ENCODE measurements at places on chromosomes 4 and X.
A peak's percentile ranks its signal among the peaks of the same experiment; 100 is the strongest.

DNA sequence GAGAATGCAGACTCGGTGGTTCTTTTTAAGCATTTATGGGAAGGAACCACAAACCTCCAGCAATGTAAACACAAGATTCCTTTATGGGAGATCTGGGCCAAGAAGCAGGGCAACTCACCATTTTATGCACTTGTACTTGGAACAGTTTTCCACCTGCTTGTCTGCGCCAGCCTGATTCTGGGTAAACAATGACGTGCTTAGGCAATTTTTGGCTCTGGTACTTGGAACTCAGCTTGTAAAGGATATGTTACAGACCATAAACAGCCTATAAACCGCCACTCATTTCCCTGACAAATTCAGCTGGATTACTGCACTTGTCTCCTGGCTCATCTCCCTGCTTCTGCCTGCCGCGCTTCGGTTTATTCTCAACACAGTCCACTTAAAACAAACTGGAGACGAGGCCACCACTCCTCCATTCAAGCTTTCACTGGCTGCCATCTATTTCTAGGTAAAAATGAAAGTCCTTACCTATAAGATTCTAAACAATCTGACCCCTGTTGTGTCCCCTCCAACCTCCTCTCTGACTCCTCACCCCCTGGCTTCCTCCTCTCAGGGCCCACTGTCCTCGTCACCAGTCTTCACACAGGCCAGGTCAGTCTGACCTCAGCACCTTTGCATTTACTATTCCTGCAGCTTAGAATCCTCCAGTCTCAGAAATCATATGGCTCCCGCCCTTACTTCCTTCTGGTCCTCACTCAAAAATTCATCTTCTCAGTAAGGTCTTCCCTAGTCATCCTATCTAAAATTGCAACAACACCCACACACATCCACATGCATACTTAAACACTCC is 205.9 kb upstream of the GALNT7 start:
- no peak for DNase-seq

- no peak for DNase-seq
Observed at GRCh38 chr4:10082047-10082446, 34.6 kb downstream of the WDR1 start.

GRCh38 chr4:148391056-148391455 is 51.2 kb downstream of the NR3C2 start:
- DNase-seq = no peak

DNA sequence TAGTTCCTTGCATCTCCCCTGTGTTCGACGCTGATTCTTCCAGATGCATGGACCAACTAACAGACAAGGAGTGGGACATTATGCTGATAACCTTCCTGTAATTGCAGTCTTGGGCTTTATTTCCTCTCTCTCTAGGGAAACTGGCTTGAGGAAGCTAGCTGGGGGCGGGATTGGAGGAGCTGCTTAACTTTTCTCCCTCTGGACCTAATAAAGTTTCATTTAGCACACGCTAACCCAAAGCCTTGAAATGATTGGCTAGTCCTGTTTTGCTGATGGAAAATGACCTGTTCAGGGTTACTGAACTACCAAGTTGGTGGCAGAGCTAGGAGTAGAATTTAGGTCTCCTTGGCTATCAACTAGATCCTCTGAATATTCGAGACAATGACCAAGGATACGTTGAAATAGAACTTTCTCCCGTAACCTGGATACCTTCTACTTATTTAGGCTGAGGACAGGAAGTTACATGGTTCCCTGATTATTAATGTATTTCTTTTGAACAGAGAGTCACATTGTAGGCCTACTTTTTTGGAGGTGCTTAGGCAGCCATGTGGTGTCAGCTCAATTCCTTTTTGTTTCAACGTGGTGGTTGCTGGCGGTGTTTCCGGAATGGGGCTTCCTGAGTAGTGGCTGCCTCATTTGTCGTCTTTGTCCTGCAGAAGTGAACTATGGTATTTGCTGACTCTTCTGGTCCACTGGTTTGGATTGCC is 2.0 kb downstream of the PGK1 start:
- no peak for DNase-seq

DNA sequence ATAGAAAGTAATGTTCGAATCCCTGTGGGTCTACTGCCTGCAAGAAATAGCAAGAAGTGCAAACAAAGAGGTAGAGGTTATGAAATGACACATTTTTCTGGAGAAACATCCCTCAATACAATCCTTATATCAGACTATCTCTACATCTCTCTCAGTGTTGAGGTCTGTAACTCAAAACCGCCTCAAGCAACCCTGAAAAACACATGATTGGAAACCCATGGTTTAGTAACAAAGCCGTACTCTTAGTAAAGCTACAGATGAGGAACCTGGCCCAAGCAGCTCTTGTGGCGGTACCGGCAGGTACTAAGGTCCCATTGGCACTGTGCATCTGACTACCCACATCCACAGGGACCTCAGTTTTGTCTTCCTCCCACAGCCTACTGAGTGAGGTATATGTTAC is 53.9 kb downstream of the IRF2 start:
- peak; percentile 40 for DNase-seq

- DNase-seq = no peak
Observed at GRCh38 chrX:45320191-45320590, 119.5 kb upstream of the DIPK2B start.

GRCh38 chrX:46298821-46299220 is 246.4 kb downstream of the ZNF674 start:
- no peak for DNase-seq

- DNase-seq = no peak
Observed at GRCh38 chr4:127778102-127778501, 4.0 kb upstream of the HSPA4L start.

GRCh38 chrX:103773445-103773844 is 3.2 kb upstream of the PLP1 start:
- no peak for DNase-seq

DNA sequence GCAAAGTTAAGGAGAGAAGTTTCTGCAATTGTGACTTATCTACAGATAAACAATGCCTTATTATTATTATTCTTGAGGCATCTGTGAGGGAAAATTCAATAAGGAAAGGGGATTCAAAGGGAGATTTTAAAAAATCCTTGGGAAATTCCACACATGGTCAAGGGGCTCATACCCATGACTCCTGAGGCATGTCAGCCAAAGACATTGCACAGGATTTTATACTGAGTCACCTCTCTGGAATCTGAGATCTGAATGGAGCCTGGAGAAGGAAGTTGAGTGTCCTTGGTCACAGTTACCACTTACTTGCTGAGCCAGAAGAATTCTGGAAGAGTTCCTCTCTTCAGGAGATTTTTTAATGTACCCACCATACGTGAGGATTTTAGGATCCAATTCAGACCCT is 14.4 kb upstream of the CXCL8 start:
- no peak for DNase-seq

DNA sequence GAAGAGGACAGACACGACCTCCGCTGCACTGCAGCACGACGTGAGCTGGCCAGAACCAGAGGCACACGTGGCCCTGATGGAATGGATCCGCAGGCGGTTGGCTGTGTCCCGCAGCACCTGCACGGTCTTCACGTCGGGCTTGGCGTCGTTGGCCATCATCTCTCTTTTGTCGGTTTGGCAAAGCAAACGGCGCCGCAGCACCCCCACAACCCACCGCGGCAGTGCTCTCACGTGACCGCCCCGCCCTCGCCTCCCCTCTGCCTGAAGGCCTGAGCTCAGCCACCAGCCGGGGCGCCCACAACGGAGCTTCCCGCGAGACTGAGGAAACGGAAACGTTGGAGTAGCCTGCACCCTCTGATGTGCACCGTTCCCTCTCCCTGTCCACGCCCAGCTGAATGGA is at the start of gene TKTL2:
Gene TKTL2, minus strand, starts transcription at position 179 of the 400 bp plus-strand sequence. Its CDS starts 20 bp downstream, at position 159.
- no peak for DNase-seq

DNA sequence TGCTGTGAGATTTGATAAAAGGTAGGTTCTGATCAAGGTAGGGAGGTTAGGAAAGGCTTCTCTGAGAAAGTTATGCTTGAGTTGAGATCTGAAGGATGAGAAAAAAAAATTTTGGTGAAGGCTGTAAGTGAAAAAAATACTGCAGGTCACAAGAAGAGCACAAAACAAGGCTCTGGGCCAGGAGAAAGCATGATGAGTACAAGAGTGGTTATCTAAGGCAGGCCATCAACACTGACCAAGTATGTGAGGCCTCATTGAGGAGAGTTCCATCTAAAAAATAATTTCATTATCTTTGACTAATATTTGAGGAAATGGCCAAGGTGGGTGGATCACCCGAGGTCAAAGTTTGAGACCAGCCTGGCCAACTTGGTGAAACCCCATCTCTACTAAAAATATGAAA is 71.6 kb upstream of the SLC4A4 start:
- DNase-seq = no peak

DNA sequence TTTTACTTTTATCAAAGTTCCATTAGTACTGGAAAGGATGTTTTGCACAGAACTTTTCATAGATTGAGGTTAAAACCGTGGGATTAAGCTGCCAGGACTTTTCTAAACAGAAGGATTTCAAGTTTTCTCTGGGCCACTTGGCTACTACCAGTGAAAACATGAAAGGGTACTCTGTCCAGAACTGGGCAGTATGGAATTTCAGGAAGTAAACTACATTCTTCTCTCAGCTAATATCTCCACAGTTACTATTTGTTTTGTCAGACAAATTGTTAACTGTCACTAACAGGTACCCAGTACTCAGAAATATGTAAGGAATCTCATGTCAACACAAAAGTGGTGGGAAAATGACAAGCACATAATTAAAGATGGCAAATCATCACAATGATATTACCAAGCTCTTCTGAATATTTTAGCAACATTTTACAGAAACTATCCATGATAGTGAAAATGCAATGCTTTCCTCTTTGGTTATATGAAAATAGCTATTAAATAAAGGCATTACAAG is 454.4 kb downstream of the C4orf33 start:
- no peak for DNase-seq

- DNase-seq = no peak
Observed at GRCh38 chr4:134905061-134905460, 703.5 kb upstream of the PABPC4L start.

DNA sequence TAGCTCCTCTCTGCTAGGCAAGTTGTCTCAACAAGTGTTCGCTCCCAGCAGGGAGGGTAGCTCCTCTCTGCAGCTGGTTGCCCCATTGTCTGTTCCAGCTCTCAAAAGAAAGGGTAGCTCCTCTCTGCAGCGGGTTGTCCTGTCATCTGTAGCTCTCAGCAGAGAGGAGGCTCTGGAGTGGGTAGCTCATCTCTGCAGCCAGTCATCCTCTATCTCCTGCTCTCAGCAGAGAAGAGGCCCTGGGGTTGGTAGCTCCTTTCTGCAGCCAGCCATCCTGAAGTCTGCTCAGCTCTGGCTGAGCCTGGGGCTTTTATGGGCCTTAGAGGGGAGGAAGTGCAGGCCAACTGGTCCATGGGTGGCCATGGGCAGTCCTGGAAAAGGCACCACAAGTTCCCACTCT is 342.7 kb downstream of the PTTG2 start:
- no peak for DNase-seq

- no peak for DNase-seq
Observed at GRCh38 chr4:116082808-116083366, 969.5 kb upstream of the NDST4 start.

- peak; percentile 9 for DNase-seq
Observed at GRCh38 chrX:100928660-100929613, at the start of gene XKRX. Gene XKRX (minus strand): TSS chrX:100928917. CDS start chrX:100928304, 613 bp downstream.

- peak; percentile 44 for DNase-seq
Observed at GRCh38 chr4:142126890-142127497, 490.6 kb downstream of the IL15 start.

DNA sequence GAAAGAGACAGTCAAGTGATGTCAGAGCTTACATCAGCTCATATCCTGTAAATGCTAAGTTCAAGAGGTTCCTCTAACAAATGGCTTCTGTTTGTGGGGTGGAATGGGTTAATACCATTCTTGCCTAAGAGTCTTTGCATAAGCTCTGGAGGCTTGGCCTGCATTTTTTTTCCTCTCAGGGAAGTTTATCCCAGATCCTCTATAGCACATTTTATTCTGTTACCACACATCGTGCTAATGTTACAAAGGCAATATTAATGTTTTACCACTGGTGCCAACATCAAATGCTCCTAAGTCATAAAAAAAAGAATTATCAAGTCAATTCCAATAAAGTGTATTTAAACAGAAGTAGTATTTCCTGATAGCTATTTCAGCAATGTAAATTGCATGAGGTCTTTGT is 2.9 kb upstream of the ADH6 start:
- DNase-seq = no peak

DNA sequence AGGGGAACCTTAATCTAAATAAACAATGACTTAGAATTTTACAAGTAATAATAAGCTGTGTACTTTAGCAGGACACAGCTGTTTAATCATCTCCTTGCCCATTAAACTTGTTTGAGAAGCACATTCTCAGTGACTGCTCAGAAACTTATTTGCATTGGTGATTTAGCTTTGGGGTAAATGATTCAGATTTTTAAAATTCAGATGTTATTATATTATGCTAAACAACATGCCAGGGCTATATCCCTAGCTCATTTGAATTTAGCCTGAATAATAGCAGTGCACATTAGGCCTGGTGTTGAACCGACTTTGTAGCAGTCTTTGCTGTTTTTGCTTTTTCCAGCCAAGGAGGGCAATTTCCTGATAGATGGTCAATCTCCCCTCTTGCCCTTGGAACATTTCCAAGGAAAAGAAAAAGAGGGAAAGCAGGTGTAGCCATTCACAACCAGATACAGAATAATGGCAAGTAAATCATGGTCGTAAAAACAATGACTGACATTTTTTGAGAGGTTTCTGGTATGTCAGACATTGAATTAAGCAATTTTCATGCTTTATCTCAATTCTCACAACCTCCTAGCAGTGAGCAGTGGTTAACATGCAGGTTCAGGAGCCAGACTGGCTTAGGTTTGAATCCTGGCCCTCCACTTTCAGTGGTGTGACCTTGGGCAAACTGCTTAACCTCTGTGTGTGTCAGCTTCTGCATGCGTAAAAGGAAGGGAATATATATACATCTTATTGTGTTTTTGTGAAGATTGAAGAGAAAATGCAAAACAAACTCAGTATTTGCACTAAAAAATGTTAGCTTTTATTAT is 16.8 kb downstream of the ARHGEF38 start:
- DNase-seq = no peak

GRCh38 chr4:88320780-88321373 is 36.5 kb upstream of the PPM1K start:
- DNase-seq = peak; percentile 61

- no peak for DNase-seq
Observed at GRCh38 chr4:189981970-189982369, 41.3 kb downstream of the FRG1 start.

DNA sequence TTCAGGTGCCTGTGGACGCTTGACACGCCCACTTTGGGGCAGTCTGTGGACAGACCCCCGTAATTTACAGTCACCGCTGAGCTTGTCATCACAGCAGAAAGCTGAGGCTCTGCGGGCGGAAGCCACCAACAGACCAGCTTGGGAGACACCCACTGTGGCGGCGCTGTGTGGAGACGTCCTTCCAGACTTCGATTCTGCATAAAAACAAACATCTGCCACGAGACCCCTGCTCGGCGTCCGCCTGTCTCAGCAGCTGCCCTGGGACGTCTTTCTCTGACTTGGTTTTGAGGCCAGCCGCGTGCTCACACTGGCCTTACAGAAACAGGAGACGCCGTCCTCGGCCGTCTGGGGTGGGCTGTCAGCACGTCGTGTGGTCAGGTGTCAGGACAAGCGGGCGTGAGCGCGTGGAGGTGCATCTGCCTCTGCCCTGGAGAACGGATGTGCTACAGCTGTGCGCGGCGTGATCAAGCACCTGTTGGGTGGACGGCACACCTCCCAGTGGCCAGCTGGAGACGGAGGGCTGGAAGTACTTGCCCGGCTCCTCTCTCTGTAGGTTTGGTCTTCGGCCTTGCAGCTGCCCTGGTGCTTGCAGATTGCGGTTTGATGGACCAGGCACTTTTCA is 37.5 kb downstream of the PIGG start:
- no peak for DNase-seq

- DNase-seq = no peak
Observed at GRCh38 chr4:147730333-147730732, 1.6 kb upstream of the ARHGAP10 start.

Data from CD4-positive, alpha-beta T cell treated with Interferon alpha-2 for 1 hour (primary cell).